ENCODE measurements at places on chromosomes 11 and 22.

- no peaks in the 10 kb centered on the region for H3K27me3 ChIP-seq
- no peak overlapping the region for H3K27ac ChIP-seq
- DNase-seq, result no peak
- H3K4me3 ChIP-seq, result no peak overlapping the region
These were observed 192.3 kb upstream of the C11orf87 start for GRCh38 chr11:109229682-109230081.

- H3K27ac ChIP-seq, result no peak overlapping the region
- no peaks in the 10 kb centered on the region for H3K27me3 ChIP-seq
- DNase-seq, result no peak
- H3K4me3 ChIP-seq, result no peak overlapping the region
These were observed 27.0 kb upstream of the SLC25A18 start for GRCh38 chr22:17536269-17536668.

DNA sequence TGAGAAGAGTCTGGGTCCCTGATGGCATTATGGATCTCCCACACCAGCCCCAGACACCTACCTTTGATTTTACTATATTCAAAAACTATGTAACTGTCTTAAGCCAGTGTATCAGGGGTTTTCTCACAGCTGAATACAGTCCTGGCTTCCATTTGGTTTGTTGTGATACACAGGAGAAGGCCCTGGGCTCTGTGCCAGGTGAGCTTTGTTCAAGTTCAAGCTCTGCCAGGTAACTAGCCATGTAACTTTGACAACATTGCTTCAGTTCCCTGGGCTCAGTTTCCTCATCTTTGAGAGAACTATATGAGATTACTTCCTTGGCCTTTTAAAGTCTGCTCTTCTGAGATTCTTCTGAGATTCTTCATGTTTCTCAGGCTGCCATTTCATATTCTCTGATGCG is 327.5 kb upstream of the TENM4 start:
- no peaks in the 10 kb centered on the region for H3K36me3 ChIP-seq
- H3K27ac ChIP-seq, result no peak overlapping the region
- no peaks in the 10 kb centered on the region for H3K27me3 ChIP-seq
- H3K4me1 ChIP-seq, result no peaks in the 10 kb centered on the region
- no peak for DNase-seq

DNA sequence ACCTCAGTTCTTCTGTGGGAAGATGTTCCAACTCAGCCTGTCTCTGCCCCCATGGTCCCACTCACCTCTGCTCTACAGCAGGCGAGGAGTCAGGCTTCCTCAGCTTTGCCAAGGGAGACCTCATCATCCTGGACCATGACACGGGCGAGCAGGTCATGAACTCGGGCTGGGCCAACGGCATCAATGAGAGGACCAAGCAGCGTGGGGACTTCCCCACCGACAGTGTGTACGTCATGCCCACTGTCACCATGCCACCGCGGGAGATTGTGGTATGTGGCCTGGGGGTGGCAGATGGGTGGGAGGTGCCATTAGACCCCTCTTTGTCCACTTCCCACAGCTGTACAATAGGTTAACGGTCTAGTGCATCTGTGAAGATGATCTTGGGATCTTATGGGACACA is 73.3 kb downstream of the MYO7A start:
- DNase-seq, result no peak
- no peaks in the 10 kb centered on the region for H3K4me1 ChIP-seq
- H3K27me3 ChIP-seq, result no peaks in the 10 kb centered on the region
- H3K36me3 ChIP-seq, result no peaks in the 10 kb centered on the region
- no peak overlapping the region for H3K4me3 ChIP-seq
- no peak overlapping the region for H3K27ac ChIP-seq

- H3K27me3 ChIP-seq, result 0 out of 3 replicates have a peak, but pooled peaks cover 5% of the 10 kb centered on the region
- H3K4me1 ChIP-seq, result peaks cover 13% of the 10 kb centered on the region
- H3K27ac ChIP-seq, result no peak overlapping the region
- H3K36me3 ChIP-seq, result no peaks in the 10 kb centered on the region
- H3K4me3 ChIP-seq, result no peak overlapping the region
These were observed 43.9 kb upstream of the PRODH start for GRCh38 chr22:18979957-18980356.

- H3K4me3 ChIP-seq, result no peak overlapping the region
- H3K27ac ChIP-seq, result no peak overlapping the region
- no peaks in the 10 kb centered on the region for H3K4me1 ChIP-seq
- no peaks in the 10 kb centered on the region for H3K27me3 ChIP-seq
- H3K36me3 ChIP-seq, result no peaks in the 10 kb centered on the region
These were observed 78.2 kb downstream of the SMCO4 start for GRCh38 chr11:93464927-93465540.

DNA sequence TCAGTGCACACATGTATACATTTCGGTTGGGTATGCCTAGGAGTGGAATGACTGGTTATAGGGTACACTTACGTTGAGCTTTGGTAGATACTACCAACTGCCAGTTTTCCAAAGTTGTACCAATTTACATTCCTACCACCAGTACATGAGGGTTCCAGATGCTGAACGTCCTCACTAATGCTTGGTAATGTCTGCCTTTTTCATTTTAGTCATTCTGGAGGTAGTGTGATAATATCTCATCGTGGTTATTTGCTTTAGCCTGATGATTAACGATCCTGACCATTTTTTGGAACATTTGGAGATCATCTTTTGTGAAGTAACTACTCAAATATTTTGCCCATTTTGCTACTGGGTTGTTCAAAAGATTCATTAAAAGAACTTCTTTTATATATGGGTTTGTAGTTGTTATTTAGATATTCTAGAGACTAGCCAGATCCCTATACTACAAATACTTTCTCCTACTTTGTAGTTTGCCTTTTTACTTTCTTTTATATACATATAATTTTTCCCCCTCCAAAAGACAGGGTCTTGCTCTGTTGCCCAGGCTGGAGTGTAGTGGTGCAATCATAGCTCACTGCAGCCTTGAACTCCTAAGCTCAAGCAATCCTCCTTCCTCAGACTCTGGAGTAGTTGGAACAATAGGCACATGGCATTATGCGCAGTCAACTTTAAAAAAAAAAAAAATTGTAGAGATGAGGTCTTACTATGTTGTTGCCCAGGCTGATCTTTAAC is 62.1 kb downstream of the RBFOX2 start:
- H3K36me3 ChIP-seq, result peaks cover 2% of the 10 kb centered on the region
- H3K4me1 ChIP-seq, result peaks cover 19% of the 10 kb centered on the region
- no peak overlapping the region for H3K27ac ChIP-seq
- DNase-seq, result no peak
- H3K27me3 ChIP-seq, result no peaks in the 10 kb centered on the region
- H3K4me3 ChIP-seq, result no peak overlapping the region

- H3K36me3 ChIP-seq, result no peaks in the 10 kb centered on the region
- no peak for DNase-seq
- H3K27me3 ChIP-seq, result peaks cover 2% of the 10 kb centered on the region
- no peak overlapping the region for H3K27ac ChIP-seq
- no peak overlapping the region for H3K4me3 ChIP-seq
- 0 out of 2 replicates have a peak, but pooled peaks cover 5% of the 10 kb centered on the region for H3K4me1 ChIP-seq
These were observed 104.1 kb upstream of the E2F8 start for GRCh38 chr11:19344661-19345518.

GRCh38 chr11:126277780-126278179 is 5.1 kb upstream of the TIRAP start:
- H3K36me3 ChIP-seq, result peaks cover 30% of the 10 kb centered on the region
- no peaks in the 10 kb centered on the region for H3K27me3 ChIP-seq
- no peak for DNase-seq
- H3K4me1 ChIP-seq, result peaks cover 40% of the 10 kb centered on the region

DNA sequence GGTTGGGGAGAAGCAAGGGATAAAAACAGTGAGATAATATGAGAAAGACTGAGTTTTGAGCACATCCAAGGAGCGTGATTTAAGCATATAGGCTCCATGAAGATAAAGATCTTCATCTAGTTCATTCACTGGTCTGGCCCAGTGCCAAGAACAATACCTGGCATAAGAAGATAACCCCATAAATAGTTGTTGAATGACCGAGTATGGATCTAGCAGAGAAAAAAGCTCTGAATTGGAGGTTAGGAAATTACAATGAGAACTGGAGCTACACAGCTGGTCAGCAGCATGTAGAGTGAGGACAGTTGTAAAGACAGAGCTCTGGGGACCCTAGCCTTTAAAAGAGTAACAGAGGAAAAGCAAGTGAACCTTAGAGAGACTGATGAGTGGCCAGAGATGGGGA is 33.0 kb upstream of the PAK1 start:
- H3K4me1 ChIP-seq, result no peaks in the 10 kb centered on the region
- H3K36me3 ChIP-seq, result no peaks in the 10 kb centered on the region
- no peak overlapping the region for H3K27ac ChIP-seq
- H3K4me3 ChIP-seq, result no peak overlapping the region
- no peak for DNase-seq

- H3K27ac ChIP-seq, result no peak overlapping the region
- no peak for DNase-seq
- no peaks in the 10 kb centered on the region for H3K27me3 ChIP-seq
- H3K4me1 ChIP-seq, result no peaks in the 10 kb centered on the region
These were observed 19.7 kb upstream of the NUP160 start for GRCh38 chr11:47867823-47868222.

GRCh38 chr22:36328635-36329253 is 59.0 kb downstream of the MYH9 start:
- peak overlapping the region; percentile 45 for H3K27ac ChIP-seq
- peaks cover 56% of the 10 kb centered on the region for H3K4me1 ChIP-seq
- DNase-seq, result no peak
- no peaks in the 10 kb centered on the region for H3K27me3 ChIP-seq
- peaks cover 97% of the 10 kb centered on the region for H3K36me3 ChIP-seq

DNA sequence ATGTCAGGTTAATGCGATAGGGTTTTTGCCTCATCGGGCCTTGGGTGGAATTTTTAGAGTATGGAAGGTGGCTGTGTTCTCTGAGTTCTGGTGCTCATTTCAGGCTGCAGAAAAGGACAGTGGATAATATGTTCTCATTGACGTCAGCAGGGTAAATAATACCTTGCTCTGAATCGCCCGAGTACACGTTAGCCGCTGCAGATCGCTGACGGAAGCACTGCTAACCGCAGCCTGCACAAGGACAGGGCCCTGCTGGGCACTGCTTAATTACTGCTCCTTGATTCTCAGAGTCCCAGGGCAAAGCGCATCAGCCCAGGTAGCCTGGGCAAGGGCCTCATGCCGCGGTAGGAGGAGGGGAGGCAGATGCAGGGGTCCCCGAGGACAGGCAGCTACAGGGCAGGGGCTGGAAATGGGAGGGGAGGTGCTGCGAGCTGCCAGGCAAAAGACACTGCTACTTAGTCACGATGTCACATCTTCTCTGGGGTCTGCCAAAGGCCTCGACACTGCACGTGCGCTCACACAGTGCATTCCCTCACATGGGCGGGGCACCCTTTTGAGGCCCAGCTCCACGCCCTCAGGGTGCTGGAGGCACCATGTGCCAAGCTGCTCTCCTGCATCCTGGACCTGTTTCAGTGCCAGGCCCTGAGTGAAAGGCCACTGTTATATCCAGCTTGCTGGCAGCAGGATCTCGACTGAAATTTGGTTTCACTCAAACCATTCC is 35.2 kb downstream of the PPP2R1B start:
- H3K36me3 ChIP-seq, result 0 out of 3 replicates have a peak, but pooled peaks cover 9% of the 10 kb centered on the region
- H3K4me1 ChIP-seq, result peaks cover 15% of the 10 kb centered on the region
- no peak overlapping the region for H3K27ac ChIP-seq
- no peak overlapping the region for H3K4me3 ChIP-seq

- H3K27me3 ChIP-seq, result no peaks in the 10 kb centered on the region
- peaks cover 30% of the 10 kb centered on the region for H3K4me1 ChIP-seq
- H3K27ac ChIP-seq, result no peak overlapping the region
- no peak overlapping the region for H3K4me3 ChIP-seq
- no peaks in the 10 kb centered on the region for H3K36me3 ChIP-seq
These were observed 392.9 kb downstream of the TENM4 start for GRCh38 chr11:79047980-79048379.

- H3K4me1 ChIP-seq, result no peaks in the 10 kb centered on the region
- no peak overlapping the region for H3K4me3 ChIP-seq
- H3K27me3 ChIP-seq, result peaks cover 44% of the 10 kb centered on the region
- no peaks in the 10 kb centered on the region for H3K36me3 ChIP-seq
These were observed 7.6 kb downstream of the TP53I11 start for GRCh38 chr11:44943118-44943517.

- peaks cover 17% of the 10 kb centered on the region for H3K4me1 ChIP-seq
- no peak for DNase-seq
- no peaks in the 10 kb centered on the region for H3K27me3 ChIP-seq
- peaks cover 4% of the 10 kb centered on the region for H3K36me3 ChIP-seq
- no peak overlapping the region for H3K4me3 ChIP-seq
These were observed 75.4 kb downstream of the MAML2 start for GRCh38 chr11:96267496-96268032.

DNA sequence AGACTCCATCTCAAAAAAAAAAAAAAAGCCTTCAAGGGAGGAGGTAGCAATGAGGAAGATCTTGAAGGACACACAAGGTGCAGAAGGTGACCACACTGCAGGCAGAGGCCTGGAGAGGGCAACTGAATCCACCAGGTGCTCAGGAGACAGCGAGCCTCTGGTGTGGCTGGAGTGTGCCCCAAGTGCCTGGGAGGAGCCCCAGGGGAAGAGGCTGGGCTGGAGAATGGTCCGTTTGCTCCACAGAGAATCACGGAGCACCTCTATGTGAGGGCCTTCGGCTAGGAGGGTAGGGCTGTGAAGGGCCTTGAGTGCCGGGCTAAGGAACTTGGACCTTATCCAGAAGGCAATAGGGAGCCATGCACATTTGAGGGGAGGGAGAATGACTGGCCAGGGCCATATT is 50.3 kb downstream of the ARRB1 start:
- DNase-seq, result no peak
- no peaks in the 10 kb centered on the region for H3K27me3 ChIP-seq
- peaks cover 14% of the 10 kb centered on the region for H3K36me3 ChIP-seq
- no peaks in the 10 kb centered on the region for H3K4me1 ChIP-seq

GRCh38 chr11:68341557-68342458 is 29.4 kb downstream of the LRP5 start:
- no peak overlapping the region for H3K4me3 ChIP-seq
- H3K36me3 ChIP-seq, result peaks cover 7% of the 10 kb centered on the region
- no peaks in the 10 kb centered on the region for H3K27me3 ChIP-seq
- peaks cover 98% of the 10 kb centered on the region for H3K4me1 ChIP-seq
- no peak for DNase-seq

DNA sequence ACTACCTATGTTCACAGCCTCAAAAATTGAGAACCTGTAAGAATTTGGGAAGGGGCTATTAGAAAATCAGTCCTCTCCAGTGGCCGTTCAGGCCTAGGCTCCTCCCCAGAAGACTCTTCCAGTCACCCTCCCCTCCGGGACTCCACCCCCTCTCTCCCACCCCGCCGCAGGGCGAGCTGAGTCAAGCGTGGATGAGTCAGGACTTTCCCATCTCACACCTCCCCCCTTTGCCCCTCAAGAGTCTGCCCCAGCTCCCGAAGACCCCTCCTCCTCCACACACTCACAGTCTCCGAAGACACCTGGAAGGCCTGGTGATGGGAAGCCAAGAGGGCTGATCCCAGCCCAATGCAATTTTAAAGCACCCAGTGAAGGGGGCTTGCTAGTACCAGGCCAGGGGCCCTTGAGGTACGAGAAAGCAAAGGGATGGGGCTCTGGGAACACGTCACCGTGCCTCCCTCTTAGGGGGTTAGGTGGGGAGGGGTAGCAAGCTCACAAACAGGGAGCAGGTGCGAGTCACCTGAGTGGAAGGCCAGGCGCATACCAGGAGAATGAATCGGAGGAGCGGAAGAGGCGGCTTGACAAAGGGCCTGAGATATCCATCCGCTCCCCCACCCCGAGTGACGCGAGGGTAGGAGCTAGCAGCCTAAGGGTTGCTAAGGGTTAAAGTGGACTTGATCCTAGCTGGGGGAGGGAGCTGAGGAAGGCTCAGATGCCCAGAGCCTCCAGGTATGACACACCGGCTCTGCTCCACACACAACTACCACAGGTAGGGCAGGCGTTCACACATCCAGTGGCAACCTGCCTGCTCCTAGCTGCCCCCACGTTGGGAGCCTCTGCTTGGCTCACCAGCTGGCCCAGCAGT is 13.6 kb downstream of the BCL9L start:
- peak overlapping the region; percentile 89 for H3K27ac ChIP-seq
- H3K4me1 ChIP-seq, result peaks cover 91% of the 10 kb centered on the region
- H3K27me3 ChIP-seq, result no peaks in the 10 kb centered on the region
- H3K36me3 ChIP-seq, result no peaks in the 10 kb centered on the region

Measured in HepG2 (cell line).